ENCODE measurements at places on chromosomes 2 and 18.

DNA sequence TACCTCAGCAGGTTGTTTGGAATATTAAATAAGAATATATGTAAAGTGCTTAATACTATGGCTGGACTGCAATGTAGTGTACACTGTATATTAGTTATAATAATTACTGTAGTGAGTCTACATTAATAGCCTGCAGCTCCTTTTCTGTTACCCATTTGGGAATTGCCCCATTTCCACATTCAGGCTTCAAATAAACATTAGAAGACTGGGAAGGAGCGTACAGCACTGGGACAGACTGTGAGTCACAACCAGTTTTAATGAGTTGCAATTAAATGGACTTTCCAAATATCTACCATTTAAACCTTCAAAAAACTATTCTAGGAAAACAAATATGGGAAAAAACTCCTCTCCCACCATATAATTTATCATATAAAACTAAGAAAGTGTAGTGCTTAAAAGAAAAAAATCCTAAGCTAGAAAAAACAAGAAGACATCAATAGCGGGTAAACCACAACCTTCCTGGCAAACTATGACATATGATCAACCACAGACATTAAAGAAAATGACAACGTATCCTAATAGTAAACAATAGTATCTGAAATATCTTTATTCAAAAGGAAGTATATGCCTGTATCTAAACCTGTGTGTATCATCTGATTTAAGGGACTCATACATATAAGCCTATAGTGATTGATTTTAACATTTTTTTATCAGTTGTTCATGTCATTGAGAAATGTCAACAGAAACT is 86.1 kb downstream of the TRIP12 start:
- no peak for DNase-seq

GRCh38 chr2:85400023-85400422 is 10.1 kb downstream of the CAPG start:
- no peak for DNase-seq

GRCh38 chr2:71465356-71465755 is 12.0 kb downstream of the DYSF start:
- no peak for DNase-seq

DNA sequence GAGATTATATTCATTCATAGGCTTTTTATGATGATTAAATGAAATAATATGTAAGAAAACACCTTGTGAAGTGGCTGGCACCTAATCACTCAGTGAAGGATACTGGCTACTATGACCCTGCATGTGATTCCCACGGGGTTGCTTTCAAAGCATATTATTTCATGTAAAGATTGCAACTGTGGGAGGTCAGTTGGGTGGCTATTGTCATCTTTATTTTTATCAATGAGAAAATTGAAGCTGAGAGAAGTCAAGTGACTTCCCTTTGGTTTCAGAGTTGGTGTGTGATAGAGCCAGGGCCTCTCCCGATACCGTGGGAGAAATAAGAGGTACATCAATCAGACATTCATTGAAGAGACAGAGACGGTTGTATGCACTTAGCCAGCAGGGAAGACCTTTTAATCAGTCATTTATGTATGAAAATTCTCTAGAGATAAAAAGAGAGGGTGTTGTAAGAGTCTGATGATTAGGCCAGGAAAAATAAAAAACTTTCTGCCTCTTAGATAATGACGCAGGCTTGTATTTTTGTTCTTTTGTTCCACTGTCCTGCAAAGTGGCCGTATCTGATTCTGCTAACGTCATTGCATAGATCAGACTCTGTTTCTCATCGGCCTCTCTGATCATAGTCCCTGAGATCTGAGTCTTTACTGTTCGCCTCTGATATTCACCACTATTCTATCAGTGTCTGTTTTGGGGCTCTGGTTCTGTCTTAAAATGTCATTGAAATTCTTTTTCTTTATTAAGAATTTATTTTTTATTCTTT is 50.5 kb downstream of the QPCT start:
- DNase-seq, result no peak

GRCh38 chr2:140565756-140566155 is 1565.1 kb downstream of the LRP1B start:
- DNase-seq, result no peak

- no peak for DNase-seq
These were observed 119.5 kb downstream of the ACTR3 start for GRCh38 chr2:114009205-114009944.

- DNase-seq, result no peak
These were observed 112.5 kb upstream of the SH3BP4 start for GRCh38 chr2:234839285-234839684.

Measured in GDM1 (cell line).